NCI-H1105 (cell line): ENCODE measurements at places on chromosomes 2 and 18.
A peak's percentile ranks its signal among the peaks of the same experiment; 100 is the strongest.

GRCh38 chr2:162324953-162325352 is 6.5 kb upstream of the IFIH1 start:
- DNase-seq: no peak

GRCh38 chr18:45686891-45687611 is 36.9 kb upstream of the SLC14A1 start:
- DNase-seq: no peak

- no peak for DNase-seq
Observed at GRCh38 chr2:109348671-109349502, 219.9 kb downstream of the SH3RF3 start.

DNA sequence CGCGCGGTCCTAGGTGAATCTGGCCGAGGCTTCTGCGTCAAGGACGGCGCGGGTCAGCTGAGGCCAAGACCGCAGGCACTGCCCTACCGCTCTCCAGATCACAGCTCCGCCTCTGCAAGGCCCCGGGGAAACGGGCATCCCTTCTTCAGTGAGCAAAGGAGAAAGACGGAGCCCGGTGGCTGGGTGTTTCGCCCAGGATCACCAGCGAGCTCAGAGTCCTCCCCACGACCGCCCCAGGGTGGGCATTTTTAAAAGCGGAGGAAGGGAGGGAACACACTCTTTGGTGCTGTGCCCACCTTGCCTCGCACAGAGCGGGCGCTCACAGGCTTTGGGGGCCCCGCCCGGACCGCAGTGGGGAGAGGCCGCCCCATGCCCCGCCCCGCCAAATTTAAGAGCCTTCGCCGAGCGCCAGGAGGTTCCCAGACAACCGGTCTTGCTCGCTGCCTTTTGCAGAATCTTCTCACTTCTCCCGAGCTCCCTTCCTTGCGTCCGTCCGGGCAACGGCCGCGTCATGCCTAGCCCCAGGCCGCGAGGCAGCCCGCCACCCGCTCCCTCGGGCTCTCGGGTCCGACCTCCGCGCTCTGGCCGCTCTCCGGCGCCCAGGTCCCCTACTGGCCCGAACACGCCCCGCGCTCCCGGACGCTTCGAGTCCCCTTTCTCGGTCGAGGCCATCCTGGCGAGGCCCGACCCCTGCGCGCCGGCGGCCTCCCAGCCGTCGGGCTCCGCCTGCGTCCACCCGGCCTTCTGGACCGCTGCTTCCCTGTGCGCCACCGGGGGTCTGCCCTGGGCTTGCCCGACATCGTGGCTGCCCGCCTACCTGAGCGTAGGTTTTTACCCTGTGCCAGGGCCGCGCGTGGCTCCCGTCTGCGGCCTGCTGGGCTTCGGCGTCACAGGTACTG is at the start of gene NOTO:
Gene NOTO, plus strand, starts transcription at position 419 of the 899 bp plus-strand sequence. Its CDS starts 93 bp downstream, at position 512.
- no peak for DNase-seq

DNA sequence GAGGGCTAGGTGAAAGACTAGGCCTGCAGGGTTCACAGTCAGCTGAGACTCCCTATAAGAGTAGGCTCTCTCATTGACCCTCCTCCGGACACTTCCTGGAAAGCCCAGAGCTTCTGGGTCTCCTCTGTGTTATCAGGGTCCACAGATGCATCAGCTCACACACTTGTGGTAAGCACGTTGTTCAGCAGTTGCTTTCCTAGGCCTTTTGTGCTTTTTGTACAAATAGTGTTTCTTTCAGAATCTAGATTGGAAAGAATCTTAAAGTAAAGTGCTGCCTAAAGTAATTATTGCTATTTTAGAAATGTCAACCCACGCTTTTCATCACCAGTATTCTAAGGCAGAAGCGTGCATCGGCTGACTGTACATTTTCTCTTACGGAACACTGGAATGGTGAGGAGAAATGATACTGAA is 15.5 kb downstream of the SLC9A2 start:
- DNase-seq: no peak

- no peak for DNase-seq
Observed at GRCh38 chr2:237092506-237092905, 6.8 kb downstream of the COPS8 start.

- DNase-seq: peak; percentile 33
Observed at GRCh38 chr18:8741117-8741516, 35.8 kb downstream of the MTCL1 start.

DNA sequence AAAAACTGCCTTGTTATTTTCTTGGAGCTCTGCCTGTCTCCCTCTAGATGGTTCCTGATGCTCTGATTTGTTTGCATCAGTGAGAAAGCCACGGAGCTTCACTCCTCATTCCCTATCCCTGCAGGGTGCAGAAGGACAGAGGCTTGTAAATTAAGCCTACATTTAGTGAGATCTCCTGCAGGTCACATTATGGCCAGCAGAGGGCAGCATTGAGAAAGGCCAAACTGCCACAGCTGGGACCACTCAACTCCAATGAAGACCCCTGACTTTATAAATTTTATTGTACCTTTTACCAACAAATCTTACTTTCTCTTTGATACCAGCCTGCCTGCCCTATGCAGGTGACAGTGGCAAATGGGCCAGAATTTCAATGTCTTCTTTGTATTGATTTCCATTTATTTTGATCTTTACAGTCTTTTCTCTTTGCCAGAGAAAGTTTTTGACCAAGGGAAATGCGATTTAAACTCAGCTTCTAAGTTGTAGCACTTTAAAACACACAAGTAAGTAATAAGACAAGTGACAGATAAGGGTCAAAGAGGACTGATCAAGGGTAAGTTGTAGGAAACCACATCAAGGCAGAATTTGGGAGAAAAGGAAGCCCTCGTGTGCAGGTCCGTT is 1029.1 kb upstream of the KLHL29 start:
- no peak for DNase-seq

DNA sequence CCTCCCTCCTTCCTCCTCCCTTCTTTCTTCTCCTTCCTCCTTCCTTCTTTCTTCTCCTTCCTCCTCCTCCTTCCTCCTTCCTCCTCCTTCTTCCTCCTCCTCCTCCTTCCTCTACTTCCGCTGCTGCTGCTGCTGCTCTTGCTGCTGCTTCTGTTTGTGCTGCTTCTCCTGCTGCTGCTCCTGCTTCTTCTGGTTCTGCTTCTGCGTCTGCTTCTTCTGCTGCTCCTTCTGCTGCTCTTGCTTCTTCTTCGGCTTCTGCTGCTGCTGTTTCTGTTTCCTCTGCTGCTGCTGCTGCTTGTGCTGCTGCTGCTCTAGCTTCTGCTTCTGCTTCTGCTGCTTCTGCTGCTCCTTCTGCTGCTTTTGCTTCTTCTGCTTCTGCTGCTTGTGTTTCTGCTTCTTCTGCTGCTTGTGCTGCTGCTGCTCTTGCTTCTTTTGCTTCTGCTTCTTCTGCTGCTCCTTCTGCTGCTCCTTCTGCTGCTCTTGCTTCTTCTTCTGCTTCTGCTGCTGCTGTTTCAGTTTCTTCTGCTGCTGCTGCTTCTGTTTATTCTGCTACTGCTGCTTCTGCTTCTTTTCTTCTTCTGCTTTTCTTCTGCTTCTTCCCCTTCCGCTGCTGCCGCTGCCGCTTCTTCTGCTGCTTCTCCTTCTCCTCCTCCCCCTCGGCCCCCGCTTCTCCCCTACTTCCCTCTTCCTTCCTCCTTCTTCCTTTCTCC is 8.6 kb downstream of the SNRNP27 start:
- DNase-seq: no peak

DNA sequence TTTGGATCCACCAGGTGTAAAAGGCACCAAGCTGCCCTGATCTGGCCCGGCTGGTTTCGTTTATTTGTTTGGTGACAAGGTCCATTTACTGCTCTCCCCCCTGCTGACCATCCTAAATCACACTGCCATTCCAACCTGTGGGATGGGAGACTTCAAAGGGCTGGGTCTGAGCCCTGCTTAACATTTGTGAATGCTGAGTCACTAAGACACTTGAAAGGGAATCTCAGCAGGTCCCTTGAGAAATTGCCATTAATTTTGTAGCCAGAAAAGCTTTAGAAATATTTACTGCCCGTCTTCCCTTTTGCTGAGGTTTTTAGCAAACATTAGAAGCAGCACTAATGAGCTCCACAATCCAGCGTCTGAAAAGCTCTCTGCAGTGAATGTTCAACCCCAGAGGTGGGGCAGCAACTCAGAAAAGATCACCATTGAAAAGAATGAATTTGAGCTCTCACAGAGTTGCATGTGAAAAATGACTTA is 133.8 kb downstream of the ARL4C start:
- DNase-seq: no peak

DNA sequence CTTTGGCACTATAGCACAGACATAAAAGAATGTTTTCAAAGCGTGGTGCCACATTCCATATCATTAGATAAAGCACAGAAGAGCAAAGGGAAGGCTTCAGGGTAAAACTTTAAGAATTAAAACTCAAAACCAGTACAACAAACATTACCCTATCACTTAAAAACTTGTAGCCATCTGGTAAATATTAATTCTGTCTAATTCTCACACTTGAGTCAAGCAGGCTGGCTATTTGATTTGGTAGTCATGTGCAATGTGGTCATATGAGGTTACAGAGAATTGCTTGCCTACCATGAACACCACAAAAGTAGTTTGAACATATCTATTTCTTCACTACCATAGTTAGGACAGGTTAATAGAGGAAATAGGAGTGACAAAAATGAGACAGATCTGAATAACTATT is 244.9 kb downstream of the IRS1 start:
- DNase-seq: no peak

DNA sequence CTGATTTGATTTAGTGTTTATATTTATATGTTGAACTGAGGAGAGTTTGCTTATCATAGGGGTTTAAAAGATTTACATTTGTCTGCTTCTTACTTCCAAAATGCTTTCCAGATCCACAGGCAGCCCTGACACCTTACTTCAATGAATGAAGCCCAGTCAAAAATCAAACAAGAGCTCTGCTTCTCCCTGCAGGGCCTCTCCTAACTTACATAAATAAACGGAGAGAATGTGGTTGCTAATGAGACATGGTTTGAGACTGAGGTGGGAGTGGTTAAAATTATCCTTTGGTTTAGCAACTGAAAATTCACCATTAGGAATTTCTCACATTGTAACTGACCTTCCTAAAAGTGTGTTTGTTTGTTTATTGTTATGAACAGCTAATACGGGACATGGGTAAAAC is 612.3 kb upstream of the FANCL start:
- DNase-seq: no peak

DNA sequence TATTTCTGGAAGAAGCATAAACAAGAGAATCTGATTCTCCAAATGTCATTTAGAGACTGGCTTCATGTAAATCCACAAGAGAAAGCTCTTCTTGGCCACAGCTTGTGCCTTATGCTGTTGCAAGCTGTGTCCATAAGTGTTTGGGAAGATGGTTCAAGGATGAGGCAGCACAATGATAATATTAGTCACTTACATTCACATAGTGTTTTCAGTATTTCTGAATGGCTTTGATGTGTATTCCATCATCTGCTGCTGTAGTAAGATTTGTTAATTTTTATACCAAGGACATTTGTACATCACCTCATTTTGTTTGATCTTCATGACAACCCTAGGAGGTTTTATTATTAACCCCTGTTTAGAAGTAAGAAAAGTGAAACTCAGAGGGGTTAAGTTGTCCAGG is 29.9 kb downstream of the CREG2 start:
- DNase-seq: no peak

DNA sequence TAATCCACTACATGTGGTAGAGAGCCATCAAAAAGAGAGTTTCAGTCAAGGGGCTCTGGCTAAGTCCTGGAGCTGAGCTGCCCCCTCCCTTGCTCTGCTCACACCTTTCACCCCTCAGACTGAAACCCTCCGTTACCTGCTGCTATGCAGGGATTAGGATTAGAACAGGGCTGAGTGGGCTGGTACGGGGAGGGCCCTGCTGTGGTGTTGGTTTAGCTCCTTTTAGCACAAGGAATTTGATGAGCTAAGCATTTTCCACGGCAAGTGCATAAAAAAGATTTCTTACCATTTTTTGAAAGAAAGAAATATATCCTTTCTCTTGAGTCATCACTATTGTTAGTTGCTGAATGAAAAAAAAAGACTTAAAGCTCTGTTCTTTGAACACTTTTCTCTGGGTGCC is 46.3 kb downstream of the TCF7L1 start:
- DNase-seq: no peak

- DNase-seq: no peak
Observed at GRCh38 chr2:172928756-172929155, 146.9 kb upstream of the MAP3K20 start.

- DNase-seq: peak; percentile 50
Observed at GRCh38 chr2:227472265-227473121, 537 bp downstream of the AGFG1 start.

DNA sequence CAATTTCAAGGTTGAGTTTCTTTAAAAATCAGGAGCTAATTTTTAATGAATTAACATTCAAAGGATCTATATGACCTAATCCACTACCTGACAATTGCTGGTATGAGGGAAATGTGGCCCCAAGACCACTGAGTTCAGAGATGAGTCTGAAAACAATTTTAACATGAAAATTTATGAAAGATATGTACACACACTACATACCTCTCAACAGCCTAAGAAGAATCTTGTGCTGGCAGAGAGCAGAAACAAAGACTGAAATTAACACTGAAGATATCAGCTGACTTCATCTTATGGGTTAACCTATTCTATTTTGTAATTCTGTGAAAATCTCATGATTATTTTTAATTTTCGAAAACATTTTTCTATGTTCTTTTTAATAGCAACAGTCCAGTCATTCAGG is 1.7 kb downstream of the FAP start:
- DNase-seq: no peak

DNA sequence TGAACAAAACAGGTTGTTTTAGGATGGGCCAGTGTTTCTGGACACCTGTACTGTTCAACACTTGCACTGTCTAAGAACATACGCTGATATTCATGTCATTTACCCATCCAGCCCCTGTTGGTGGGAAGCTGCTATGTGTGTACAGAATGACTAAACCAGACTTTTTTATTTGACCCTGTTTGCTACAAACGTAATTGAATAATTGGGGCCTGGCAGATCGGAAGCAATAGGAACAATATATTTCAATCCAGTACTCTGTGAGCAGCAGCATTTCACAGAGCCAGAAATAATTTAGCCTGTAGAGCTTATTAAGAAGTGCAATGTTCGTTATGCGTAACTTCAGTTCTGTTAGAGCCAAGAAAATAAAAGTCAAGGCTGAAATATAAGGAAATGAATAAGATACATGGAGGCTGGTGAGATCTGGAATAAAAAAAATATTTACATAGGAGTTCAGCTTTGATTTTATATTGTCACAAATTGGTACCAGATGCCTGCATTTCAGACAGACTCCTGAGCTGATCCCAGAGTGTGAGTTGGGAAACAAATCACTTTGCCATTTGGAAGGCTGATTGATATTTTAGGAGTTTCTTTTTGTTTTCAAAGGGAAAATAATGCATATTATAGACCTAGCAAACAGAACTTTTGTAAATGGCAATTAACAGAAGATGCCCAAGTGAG is 19.7 kb downstream of the CABLES1 start:
- DNase-seq: no peak

GRCh38 chr2:129318581-129319421 is 660.7 kb upstream of the RAB6C start:
- DNase-seq: peak; percentile 69
